ENCODE measurements at places on chromosomes 13 and 19. TPM values are rescaled to one million over a fixed set of nuclear protein-coding genes. Genes with fewer than 3 reads are reported as not detected.

GRCh38 chr13:112174476-112175110 is 107.6 kb downstream of the SOX1 start:
- DNase-seq, result peak; percentile 83

- no peak for DNase-seq
Observed at GRCh38 chr13:91399189-91400062, 1.0 kb downstream of the GPC5 start.

The C19orf67 gene
- not detected for total RNA-seq

The ZNF534 gene
- total RNA-seq, result 0.33 TPM

DNA sequence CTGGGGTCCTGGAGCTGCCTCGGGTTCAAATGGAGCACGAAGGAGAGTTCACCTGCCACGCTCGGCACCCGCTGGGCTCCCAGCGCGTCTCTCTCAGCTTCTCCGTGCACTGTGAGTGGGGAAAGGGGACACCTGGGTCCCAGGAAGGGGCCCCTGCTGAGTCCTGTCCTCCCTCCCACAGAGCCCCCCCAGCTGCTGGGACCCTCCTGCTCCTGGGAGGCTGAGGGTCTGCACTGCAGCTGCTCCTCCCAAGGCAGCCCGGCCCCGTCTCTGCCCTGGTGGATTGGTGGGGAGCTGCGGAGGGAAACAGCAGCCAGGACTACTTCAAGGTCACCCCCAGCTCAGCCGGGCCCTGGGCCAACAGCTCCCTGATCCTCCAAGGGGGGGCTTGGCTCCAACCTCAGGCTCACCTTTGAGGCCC is 11.0 kb upstream of the SIGLEC11 start:
- DNase-seq, result no peak

The INSL3 gene
- not detected for total RNA-seq

DNA sequence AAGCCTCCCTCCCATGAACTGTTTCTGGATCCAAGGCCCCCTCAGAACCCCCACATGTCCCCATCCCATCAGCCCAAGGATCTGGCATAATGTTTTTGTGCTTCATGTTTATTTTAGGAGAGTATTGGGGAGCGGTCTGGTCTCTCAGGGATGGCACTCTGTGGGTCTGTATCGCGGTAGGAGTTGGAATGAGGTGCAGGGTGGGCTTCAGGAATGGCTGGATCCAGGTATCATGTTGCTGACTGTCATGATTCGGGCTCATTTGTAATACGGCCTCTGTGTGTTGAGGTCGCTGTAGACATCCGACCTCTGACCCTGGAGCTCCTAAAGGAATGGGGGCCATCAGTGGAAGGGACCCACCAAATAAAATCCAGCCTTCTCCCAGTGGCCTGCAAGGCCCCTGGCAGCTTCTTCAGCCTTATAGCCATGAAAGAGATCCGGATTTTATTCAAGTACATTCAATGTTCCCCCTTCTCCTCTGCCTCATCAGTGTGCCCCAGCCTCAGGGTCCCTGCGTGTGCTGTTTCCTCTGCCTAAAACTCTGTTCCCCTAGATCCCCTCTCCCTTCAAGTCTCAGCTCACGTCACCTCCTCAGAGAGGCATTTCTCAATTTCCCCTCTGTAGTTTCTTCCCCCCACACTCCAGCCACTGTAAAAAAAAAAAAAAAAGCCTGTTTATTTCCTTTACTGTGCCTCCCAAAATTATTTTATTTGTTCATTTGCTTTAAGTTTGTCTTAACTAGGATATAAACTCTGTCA is 2.2 kb downstream of the HCST start:
- DNase-seq, result no peak
